ENCODE measurements at places on chromosomes 12 and 14.

GRCh38 chr12:106971065-106971464, 15.4 kb downstream of the TMEM263 start:
- no peak for DNase-seq

DNA sequence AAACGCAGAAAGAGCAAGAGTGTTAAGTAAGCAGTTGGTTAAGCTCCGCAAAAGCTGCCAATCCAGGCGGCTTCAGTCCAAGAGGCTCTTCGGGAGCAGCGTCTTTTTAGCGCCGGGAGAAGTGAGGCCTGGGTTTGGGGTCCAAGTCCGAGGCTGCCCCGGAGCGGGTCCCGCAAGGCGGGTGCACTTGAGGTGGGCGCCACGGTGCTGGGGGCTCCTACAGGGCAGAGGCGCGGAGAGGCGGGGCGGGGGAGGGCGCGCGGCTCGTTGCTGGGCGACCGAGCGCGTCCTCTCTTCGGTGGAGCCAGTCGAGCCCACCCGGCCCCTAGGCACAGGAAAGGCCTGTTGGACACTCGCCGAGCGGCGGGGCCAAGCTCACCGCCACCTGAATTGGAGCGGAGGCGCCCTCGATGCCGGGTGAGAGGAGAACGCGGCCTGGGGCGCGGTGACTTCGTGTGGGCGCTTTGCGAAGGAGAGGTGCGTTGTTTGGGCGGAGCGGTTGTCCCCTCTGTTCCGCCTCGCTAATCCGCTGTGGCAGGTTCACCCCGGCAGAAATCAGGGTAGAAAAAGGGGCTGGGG, 15.6 kb downstream of the TTC6 start:
- DNase-seq = no peak

GRCh38 chr14:76237349-76237990, 85.7 kb downstream of the GPATCH2L start:
- DNase-seq = no peak

- DNase-seq = no peak
These were observed 465.8 kb upstream of the SYT1 start for GRCh38 chr12:78398750-78399149.

- no peak for DNase-seq
These were observed 166.7 kb downstream of the RAD51B start for GRCh38 chr14:67986131-67986841.

- DNase-seq = no peak
These were observed at the start of gene RNASE8 for GRCh38 chr14:21057803-21058675. RNASE8 (plus strand) TSS chr14:21057822; CDS start chr14:21057893, 71 bp downstream.

- no peak for DNase-seq
These were observed 41.4 kb downstream of the RAB35 start for GRCh38 chr12:120075034-120075616.

DNA sequence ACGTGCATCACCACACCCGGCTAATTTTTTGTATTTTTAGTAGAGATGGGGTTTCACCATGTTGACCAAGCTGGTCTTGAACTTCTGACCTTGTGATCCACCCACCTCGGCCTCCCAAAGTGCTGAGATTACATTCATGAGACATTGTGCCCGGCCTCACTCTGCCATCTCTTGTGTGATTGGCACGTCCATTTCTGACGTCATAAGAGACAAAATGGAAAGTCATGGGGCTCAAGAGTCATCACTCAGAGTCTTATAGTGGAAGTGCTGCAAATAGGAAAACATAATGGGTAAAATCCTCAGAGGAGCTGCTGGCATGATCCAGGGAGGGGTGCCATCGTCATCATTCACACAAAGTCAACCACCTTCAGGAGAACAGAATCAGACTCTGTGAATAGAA, 54.2 kb upstream of the GPATCH2L start:
- no peak for DNase-seq

GRCh38 chr12:109702111-109702841, 11.3 kb upstream of the FAM222A start:
- no peak for DNase-seq

- DNase-seq = no peak
These were observed 899 bp downstream of the TPCN1 start for GRCh38 chr12:113221997-113222729.

DNA sequence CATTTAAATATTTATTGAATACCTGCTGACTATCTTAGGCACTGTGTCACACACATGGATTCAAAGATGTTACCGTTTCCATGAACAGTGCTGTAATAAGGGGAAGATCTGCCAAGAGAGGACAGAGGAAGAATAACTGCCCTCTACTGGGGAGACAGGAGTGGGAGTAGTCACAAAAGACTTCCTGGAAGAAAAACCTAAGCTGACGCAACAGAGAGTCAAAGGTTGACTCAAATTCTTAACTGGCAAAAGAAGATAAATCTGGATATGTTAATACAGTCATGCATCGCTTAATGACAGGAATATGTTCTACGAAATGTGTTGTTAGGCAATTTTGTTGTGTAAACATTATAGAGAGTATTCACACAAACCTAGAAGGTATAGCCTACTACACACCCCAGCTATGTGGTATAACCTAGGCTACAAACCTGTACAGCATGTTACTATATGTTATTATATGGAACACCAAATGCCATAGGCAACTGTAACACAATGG, 51.5 kb downstream of the DCAF5 start:
- no peak for DNase-seq

DNA sequence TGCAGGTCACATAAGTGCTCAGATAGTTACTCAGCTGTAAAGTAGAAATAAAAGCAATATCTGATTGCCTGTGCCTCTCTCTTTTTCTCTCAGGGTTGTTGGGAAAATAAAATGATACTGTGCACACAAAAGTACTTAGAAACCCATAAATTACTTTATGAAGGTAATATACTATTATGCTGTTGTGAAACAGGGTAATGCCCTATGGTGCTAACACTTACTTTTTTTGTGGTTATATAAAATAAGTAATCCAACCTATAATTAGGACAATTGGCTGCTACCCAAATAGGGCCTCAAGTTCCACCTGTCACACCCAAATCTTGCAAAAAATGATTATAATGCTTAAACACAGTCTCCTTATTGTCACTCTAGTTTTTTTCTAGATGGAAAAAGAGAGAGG, 50.6 kb downstream of the DAAM1 start:
- DNase-seq = no peak

- no peak for DNase-seq
These were observed 5.3 kb upstream of the PLEKHG3 start for GRCh38 chr14:64698903-64699302.

DNA sequence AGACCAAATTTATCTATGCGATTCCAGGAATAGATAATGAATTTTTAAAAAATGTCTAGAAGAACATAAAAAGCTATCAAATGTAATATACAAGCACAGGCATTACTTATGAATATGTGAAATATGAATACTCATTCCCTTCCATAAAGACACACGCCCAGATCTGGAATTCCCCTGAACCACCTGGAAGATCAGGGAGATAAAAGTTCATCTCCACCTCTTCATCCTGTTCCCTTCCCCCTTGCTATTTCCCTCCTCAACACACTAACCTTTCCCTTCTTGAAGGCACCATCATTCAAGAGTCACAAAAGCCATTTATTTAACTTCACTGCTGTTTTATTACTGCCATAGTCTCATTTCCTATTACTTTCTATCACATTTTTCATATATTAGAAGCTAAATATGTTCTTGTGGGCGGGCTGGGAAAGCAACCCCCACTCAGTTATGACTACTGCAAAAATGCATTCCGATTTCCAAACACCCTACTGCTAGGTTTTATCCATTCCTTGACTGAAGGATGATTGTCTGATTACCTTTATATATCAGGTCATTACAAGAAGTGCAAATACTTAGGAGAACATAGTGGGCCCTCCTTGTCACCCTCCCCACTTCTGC, 16.1 kb downstream of the FGD6 start:
- no peak for DNase-seq

GRCh38 chr12:64273527-64274403, 51.7 kb upstream of the KICS2 start:
- DNase-seq = no peak

DNA sequence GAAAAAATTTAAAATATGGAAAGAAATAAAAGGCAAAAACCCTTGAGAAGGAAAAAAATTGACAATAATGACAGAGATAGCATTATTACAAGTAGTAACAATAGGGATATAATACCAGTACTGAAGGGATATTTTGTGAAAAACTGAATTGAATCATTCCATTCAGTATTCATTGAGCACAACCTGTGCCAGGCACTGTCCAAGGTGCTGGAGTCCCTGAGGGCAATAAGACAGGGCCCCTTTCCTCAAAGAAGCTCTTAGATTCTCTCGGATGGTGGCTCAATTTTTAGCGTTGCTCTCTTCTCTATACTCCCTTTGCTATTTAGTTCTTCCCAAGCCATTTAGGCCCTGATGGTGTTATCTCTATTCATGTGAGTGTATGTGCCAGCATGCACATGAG, 34.3 kb upstream of the GAS2L3 start:
- no peak for DNase-seq

DNA sequence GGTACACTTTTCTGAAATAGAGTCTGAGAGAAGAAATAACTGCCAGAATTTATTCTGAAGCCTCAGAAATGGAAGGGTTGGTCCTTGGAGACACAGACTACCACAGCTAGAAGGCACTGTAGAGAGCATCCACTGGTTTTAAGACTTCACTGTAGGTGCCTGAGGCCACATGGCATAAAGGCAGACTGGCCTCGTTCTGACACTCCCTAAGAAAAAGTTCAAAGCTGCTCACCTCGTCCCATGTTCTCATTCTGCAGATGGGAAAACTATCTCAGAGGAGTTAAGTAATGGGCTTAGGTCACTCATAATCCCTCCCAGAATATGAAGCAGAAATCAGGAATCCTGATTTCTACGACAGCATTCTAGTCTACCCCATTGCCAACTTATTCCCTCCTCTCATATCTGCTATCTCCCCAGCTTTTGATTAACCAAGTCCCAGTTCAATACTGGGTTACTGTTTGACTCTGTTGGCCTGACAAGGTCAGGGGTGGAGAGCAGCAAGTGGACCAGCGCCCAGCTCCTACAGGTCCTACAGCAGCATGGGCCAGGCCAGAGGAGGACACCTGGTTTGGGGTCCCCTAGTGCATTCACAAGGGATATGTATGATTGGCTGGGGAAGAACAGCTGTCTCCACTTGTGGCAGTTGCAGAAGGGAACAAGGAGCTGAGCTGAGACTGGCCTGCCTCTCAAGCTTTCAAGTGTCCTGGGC, 3.7 kb downstream of the ITGA5 start:
- DNase-seq = no peak

DNA sequence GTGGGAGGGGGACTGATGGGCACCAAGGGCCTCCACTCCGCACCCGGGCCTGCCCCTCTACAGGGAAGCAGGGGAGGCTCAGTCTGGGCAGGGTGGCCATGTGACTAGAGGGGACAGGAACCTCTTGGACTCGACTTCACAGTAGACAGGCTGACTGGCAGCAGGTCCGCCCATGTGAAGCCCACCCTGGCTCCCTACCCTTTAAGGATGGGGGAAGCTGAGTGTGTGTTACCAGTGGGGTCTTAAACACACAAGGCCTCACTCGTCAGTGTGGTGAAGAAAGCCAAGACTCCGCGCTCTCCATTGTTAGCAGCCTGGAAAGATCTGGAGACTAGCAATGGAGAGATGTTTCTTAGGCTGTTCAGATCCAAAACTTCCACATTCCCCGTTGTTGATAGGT, 52.4 kb downstream of the ANAPC7 start:
- no peak for DNase-seq

GRCh38 chr12:7934091-7934888, 1.7 kb downstream of the SLC2A3 start:
- no peak for DNase-seq

- DNase-seq = no peak
These were observed 91.9 kb downstream of the LGMN start for GRCh38 chr14:92656306-92657081.

- no peak for DNase-seq
These were observed 24.6 kb upstream of the BCL7A start for GRCh38 chr12:121996945-121997612.

DNA sequence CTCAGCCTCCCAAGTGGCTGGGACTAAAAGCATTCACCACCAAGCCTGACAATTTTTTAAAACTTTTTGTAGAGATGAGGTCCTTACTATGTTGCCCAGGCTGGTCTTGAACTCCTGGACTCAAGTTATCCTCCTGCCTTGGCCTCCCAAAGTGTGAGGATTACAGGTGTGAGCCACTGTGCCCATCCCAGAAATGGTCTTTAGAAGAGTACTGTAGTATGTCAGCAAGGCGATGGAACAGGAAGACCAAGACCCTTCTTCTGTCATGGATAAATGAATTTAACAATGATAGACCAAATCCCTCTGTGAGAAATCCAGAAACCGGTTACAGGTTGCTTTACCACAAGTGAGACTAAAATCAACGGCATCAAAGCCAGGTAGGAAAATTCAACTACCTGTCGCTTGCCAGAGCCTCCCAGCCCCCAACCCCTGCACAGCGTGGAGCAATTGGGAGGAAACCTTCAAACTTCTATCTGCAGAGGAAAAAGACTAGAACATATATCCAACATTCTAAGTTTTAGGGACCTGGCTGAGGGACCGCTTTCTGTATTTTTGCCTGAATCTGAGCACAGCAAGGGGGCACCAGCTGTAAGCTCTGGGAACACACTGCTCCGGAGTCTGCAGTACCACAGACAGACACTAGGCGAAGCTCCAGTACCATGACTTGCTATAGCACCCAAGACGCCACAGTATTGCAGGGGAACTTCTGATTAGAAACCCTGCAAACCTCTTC, 51.3 kb downstream of the CPSF6 start:
- DNase-seq = peak; percentile 71

DNA sequence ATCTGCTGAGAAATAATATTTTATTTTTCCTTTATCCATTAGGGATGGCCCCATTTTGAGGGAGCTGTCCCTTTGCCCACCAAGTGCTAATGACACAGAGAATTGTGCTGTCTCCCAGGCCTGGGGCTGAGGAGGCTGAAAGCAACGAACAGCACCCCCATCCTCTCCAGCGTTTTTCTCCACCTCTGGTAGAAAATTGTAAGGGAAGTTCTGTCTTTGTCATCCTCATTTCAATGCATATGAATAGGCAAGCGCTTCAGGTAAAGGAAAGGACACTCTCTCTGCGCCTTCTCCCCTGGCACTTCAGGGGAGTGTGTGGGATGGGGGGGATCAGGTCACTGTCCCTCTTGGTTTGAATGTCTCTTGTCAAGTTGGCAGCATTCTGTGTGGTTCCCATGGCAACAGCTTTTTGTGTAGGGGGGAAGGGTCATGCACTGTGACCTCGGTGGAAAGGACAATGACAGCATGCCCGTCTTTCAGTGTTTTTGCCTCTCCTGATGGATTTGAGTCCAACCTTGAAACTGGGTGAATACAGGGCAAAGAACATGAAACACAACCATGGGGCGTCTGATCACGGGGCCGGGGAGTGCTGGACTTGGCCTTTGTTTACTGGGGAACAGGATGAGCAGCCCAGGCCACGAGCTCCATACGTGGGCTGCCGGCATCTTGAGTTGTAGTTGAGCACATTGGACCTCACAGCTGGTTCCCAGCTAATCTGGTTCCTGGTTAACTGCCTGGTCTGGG, 230.2 kb downstream of the VRK1 start:
- DNase-seq = no peak

DNA sequence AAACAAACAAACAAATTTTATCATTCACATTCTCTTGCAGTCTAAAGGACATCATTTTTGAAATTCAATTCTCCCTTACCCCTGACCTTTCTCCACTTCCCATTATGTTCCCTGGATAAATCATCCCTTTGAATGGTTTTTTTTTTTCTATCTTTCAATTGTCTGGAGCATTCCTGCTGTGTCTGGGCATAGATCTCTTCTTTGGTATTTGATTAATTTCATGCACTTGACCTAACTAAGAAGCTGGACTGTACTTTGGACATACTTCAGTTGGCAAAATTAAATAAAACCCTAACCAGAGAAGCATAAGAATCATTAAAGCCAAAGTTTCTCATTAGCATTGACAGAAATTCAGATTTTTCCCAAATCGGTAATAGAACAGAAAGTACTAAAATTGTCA, 163.6 kb upstream of the BMP4 start:
- no peak for DNase-seq

- no peak for DNase-seq
These were observed 1.7 kb downstream of the TEX22 start for GRCh38 chr14:105400016-105400415.

Measured in activated T-cell treated with anti-CD3 and anti-CD28 coated beads for 48 hours (primary cell).